Right atrium auricular region (tissue), 2 donors: ENCODE measurements at places on chromosomes 11 and 22.

DNA sequence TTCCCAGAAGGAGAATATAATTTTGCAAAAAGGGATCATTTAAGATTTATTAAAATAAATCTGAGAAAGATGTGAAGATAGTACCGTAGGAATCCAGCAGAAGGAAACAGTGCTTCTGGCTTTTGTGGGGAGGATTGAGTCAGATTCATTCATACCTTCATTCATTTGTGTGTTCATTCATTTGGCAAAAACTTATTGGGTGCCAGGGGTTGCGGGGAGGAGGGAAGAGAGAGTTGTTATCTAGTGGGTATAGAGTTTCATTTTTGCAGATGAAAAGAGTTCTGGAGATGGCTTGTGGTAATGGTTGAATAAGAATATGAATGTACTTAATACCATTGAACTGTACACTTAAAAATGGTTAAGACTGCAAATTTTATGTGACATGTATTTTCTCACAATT lies 31.1 kb downstream of the BMAL1 start:
- DNase-seq, result no peak

- peak; percentile 28 for DNase-seq
Measured at GRCh38 chr11:118047749-118048148, 29.1 kb upstream of the TMPRSS4 start.

DNA sequence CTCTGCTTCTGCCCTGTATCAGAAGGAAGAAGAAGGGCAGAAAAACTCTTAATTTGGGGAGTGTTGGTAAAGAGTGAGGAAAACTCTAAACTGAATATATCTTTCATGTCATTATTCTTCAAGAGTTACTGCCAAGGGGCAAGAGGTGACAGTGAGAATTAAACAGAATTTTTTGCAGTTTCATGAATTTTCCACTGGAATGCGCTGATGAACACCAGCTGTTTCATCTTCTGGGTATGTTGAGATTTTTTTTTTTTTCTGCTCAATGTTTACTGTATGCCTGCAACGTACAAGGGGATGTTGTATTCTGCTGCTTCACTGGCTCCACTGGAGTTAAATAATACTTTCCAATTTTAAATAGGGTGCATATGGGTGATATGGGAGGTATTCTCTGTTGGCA lies 117.8 kb downstream of the FAM76B start:
- DNase-seq, result no peak

DNA sequence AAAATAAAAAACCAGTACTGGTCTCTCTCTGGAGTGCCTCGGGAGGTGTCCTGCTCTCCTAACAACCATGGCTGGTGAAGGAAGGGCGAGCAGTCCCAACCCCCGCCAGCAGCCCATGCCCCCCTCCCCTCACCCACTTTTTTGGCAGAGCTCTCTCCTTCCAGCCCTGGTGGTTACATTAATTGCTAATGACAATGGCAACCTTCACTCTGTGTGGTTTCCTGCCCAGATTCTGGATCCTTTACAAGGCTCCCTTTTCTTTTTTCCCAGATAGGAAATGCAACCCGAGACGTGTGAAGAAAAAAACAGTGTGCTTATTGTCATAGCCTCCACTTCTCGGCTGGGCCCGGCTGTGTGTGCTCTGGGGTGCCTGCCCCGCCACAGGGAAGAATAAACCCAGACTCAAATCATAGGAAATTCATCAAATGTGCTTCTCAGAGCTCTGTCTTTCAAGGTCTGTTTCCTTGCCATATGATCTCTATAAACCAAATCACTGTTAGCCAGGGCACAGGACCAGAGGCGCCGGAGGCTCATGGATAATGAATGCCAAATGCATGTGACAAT lies 513.0 kb downstream of the SOX6 start:
- DNase-seq, result no peak

- no peak for DNase-seq
Measured at GRCh38 chr22:37183432-37184379, 4.3 kb downstream of the C1QTNF6 start.

DNA sequence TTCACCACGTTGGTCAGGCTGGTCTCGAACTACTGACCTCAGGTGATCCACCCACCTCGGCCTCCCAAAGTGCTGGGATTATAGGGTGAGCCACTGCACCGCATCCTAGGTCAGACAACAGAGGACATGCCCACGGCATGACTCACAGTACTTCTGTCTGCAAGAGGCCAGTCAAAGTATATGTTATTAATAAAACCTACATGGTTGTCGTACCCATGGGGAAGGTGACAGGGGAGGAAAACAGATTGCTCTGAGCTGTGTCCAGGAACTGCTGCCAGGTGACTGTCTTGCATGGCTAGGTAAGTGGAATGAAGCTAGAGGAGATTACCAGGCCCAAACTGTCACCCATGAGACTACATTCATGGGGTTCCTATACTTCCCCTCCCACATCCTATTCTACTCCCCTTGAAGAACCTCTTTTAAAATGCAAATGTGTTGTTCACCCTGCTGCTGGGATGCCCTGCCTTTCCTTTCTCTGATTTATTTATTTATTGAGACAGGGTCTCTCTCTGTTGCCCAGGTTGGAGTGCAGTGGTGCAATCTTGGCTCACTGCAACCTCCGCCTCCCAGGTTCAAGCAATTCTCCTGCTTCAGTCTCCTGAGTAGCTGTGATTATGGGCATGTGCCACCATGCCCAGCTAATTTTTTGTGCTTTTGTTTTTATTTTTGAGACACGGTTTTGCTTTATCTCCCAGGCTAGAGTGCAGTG lies 2.0 kb upstream of the NLRX1 start:
- no peak for DNase-seq

GRCh38 chr11:77287615-77288273 lies 13.7 kb downstream of the GDPD4 start:
- DNase-seq, result no peak

DNA sequence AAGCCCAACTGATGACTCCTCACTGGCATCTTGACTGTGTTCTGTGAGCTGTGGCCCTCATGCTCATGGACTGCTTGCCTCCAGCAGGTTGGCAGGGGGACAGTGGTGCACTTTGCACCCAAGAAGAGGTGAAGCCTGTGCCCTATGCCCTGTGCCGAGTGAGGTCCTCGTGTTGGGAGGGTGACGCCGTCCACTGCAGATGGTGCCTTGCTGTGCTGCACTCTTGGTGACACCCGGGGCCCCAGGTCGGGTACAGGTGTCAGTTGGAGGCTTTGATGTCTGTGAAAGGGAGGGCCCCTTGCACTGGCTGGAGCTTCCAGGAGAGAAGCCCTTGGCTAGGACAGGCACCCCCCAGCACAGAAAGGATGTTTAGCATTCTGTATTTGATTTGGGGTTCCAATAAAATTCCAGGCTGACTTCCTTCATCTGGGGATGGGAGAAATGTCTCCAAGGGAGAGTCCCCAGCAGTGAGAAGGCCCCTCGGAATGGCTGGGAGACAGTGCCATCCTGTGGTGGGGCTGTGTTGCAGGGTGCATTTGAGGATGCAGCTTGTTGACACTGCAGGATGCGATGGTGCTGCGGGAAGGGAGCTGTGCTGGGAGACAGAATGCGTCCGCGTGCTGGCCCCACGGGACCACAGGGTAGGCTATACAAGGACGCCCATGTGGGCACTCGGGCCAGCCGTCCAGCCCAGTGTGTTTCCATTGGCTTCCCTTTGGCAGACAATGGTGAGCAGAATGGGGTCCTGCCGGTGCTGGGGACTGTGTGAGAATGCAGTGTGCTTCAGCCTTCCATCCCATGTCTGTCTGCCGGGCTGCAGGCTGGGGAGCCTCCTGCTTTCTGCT lies 2.5 kb upstream of the ZDHHC8 start:
- no peak for DNase-seq

- DNase-seq, result no peak
Measured at GRCh38 chr22:30927806-30928205, 40.8 kb downstream of the MORC2 start.

DNA sequence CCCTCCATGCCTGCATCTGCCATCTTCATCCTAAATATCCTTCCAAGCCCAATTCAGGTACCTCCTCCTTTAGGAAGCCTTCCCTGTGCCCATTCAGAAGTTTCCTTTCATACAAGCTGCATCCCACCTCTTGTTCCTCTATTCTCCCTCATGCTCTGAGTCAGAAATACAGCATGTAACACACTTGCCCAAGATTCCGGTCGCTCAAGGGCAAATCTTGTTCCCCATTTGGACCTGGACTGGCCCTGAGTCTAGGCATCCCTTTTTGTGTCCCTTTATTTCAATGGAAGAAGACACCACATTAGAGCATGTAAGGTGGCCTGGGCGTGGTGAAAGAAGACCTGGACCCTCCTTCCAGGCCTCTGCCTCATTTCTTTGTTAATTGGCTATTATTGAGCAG lies 38.5 kb downstream of the RTL6 start:
- DNase-seq, result peak; percentile 23

DNA sequence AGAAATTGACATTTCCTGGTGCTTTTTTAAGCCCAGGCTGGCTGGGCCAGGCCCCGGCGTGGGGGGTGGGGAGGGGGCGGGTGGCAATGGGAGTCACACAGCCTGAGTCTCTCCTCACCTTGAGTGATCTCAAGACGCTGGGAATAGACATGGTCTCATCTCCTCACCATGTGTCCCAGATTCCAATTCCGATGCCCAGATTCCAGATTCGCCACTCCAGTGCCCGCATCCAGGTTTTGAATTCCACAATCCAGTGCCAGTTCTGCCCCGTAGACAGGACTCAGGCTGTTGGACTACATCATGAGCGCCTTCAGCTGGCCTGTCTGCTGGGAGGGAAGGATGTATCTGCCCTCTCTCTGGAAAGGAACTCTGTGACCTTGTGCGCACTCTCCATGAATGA lies 19.1 kb downstream of the KCNC1 start:
- DNase-seq, result no peak

DNA sequence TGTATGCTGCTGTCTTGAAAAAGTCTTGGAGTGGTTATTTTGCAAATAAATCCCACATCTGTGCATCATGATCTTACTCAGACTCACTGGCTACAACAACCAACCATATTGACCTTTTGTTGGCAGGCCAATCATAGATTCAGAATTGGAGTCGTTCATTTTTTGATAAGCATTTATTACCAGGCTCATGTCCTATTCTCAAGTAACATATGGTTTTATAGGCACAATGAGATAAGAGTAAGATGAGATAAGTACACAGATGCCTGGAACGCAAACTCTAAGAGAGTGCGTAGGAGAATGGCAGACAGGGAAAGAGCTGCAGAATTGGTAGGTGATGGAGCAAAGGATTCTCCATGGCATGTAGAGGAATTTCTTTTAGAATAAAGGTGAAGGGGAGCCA lies 71.6 kb upstream of the SLC5A12 start:
- no peak for DNase-seq

- DNase-seq, result no peak
Measured at GRCh38 chr11:77444261-77444660, 29.6 kb downstream of the PAK1 start.

DNA sequence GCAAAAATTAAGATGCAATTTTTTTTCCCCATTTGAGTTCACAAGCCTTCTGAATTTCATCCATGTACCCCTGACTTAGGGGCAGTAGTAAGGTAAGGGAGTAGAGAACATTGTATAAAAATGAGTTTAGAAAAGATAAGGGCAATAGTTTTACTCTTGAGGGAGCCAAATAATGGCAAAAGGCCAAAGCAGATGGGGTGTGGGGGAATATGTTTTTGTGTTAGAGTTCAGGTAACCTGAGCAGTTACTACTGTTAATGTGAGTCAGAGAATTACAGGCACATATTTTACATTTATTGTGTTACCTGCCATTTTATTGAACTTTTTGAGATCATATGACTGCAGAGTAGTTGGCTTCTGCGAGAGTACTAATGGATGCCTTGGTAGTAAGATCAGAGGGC lies 3.1 kb downstream of the EED start:
- DNase-seq, result no peak

DNA sequence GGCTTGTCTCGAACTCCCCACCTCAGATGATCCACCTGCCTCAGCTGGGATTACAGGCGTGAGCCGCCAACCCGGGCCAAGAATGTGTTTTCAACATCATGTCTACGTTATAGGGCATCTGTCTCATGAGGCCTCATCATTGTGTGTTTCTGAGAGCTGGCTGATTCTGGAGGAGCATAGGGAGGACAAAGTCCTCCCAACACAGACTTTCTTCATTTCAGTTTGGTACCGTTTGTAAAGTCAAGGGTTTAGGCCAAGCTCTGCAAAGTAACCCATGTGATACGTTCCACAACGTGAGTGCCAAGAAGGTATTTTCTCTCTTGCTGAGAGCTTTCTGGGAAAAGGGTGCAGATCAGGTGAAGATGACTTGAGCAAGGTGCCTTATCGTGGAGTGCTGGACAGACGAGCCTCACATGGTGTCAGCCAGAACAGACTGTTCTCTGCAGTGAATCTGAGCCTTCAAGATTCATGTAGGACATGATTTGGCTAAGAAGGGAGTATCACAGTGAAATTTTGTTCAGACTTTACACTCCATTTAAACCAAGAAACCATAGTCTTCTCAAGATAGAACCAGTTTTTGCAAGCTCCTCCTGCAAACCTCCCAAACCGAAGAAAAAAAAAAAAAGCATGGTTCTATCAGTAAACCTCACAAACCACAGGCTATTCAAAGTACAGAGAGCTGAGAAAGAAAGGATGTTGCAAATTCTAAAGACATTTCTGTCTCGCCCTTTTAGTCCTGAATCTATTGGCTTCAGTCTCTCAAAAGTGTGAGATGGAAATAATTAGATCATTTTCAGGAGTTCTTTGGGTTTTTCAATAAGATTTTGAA lies 71.7 kb downstream of the DBX1 start:
- DNase-seq, result no peak

DNA sequence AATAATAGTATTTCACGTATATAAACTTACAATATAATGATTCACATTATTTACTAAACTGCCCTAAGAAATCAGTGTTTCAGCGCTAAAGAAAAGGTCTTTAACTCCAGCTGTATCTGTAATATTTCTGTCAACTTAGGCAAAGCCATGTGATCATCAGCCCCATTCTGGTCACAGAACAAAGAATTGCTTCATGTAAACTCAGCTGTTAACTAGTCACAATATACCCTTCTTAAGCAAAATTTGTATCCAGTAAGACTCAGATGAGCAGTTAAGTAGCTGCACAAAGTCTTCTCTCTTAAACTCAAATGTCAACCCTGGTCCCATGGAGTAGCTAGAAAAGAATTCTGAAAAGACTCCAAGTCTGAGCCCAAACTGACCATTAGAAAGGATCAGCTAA lies 26.6 kb downstream of the HPS5 start:
- DNase-seq, result no peak

DNA sequence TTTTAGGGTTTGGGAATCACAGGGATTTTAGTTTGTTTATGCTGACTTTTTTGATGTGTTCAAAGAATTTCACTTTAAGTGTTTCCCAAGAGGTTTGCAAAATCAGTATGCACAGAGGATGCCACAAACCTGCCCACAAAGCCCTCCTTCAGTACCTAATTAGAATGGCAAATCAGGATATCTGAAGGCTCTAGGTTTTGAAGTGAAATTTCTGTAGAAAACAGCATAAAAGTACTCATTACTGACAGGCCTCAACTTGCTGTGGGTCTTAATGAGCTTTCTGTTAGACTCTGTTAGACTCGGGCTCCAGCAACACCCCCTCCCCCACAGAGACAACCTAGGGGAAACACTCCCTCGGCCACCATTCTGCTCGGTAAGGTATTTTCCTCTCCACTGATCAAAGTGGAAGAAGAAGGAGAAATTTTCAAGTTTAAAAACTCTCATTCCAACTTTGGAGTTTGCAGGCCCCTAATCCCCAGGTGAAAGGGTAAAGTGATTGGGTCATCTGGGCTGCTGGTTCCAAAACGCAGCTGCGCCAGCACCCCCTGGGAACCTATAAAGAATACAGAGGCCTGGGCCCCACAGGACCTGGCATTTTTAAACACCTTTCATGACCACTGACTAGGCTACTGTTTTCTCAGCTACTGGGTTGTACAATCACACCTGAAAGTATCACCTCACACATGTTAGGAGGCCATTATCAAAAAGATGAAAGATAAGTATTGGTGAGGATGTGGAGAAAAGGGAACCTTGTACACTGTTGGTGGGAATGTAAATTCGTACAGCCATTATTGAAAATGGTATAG lies 67.5 kb downstream of the PLEKHA7 start:
- DNase-seq, result peak; percentile 43
